ENCODE measurements at places on chromosomes 3 and 15.

- no peak for DNase-seq
Measured at GRCh38 chr3:124410471-124410870, 319.8 kb upstream of the UMPS start.

DNA sequence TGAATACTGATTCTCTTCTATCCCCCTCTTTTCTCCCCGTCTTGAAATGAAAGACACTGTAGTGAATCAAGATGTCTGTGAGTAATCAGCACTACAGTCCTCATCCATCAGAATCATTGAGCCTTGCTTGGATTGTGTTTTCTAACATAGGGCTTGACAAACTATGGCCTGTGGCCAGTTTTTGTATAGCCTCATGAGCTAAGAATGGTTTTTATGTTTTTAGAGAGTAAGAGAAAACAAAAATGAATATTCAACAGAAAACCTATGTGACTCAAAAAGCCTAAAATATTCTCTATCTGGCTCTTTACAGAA is 55.2 kb downstream of the PPM1L start:
- no peak for DNase-seq

GRCh38 chr3:183350164-183350563 is 78.3 kb downstream of the MCF2L2 start:
- no peak for DNase-seq

DNA sequence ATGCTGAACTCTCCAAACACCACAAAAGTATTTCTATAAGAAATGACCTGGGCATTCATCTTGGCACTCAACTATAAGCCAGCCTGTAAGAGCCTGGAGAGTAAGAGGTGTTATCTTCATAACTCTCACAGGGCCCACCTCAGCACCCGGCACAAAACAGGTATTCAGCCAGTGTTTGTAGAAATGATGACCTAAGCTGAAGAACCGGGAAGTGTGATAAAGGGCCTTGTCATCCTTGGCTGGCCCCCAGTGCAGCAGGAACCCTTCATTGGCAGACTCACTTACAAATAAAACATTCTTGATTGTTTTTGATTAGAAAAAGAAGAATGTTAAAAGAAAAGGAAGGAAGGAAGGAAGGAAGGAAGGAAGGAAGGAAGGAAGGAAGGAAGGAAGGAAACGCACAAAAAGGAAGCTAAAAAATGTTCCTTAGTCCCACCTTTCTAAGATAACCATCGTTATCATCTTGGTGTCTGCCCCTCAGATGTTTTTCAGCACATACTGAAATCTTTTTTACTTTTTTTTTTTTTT is 52.1 kb downstream of the DAPK2 start:
- DNase-seq = no peak

DNA sequence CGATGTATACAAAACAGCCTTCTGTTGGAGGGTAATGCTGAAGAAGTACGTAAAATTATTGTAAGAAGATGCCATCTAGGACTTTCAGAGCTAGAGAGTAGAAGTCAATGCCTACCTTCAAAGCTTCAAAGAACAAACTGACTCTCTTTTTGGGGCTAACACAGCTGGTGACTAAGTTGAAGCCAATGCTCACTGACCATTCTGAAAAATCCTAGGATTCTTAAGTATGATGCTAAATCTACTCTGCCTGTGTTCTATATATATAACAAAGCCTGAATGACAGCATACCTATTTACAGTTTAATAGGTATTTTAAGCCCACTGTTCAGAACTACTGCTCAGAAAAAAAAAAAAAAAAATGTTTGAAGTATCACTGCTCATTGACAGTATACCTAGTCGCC is 18.9 kb downstream of the ADPGK start:
- no peak for DNase-seq

GRCh38 chr3:149468504-149469212 is 5.8 kb upstream of the TM4SF4 start:
- DNase-seq = no peak

GRCh38 chr3:64518496-64518895 is 169.3 kb downstream of the ADAMTS9 start:
- no peak for DNase-seq

- no peak for DNase-seq
Measured at GRCh38 chr3:46665763-46666452, 27.6 kb downstream of the ALS2CL start.

GRCh38 chr3:113631573-113631972 is 64.9 kb downstream of the USF3 start:
- no peak for DNase-seq

DNA sequence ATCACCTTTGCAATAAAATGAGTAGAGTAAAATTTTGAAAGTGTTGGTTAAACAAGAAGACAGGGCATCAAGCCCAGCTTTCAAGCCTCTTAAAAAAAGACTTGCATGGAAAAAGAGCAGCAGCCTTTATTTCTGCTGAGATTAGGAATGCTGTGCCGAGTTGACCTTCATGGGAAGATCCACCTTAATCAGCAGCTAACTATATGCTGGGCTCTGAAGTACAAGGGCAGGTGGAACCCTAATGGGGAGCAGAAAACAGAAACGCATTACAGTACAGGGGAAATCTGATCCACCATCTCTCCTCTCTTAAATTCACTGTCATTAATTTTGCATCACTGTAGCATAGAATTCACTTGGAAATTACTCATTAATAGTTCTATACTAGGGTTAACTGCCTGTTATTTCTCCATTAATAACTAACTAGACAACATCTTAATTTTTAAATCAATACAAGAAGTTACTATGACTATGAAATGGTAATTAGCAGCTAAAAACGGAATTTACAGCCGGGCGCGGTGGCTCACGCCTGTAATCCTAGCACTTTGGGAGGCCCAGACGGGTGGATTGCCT is 133.6 kb downstream of the GHSR start:
- no peak for DNase-seq

GRCh38 chr15:28947221-28947674 is 61.5 kb downstream of the APBA2 start:
- no peak for DNase-seq

- DNase-seq = no peak
Measured at GRCh38 chr3:108073764-108074431, 16.9 kb downstream of the CD47 start.

DNA sequence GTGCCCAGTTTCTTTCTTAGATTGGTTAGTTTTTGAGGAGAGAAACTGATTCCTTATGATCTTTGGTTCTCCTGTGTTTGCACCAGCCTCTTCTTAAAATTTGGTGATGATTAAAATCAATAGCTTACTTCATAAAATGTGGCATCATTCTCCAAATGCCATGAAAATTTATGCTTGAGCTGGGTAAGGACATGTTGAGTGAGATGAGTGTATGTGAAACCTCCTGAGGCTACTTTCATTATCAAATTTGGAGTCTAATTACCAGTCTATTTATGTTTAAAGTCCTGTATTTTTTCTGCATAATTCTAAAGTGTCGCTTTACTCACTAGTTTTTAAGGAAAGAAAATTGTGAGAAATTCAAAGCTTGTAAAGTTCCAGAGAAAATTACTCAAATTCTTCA is 102.1 kb downstream of the DIPK2A start:
- no peak for DNase-seq

- no peak for DNase-seq
Measured at GRCh38 chr3:59908280-59908679, 858.5 kb upstream of the CFAP20DC start.

DNA sequence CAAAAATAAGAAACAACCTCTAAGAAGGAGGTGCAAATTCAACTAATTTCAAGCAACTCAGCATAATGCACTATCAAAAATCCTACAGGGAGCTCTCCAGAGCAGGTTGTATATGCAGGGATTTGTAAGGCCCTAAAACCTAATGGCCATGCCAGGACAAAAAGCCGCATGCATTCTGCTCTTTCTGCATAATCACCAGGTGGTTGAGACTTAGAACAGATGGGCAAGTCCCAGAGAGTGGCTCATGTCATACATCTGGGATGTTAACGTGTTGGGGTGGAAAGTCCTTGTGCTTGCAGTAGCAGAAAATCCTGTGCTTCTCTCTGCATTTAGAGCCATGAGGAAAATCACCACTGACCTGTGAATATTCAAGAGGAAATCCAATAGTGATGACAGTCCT is 1002.9 kb downstream of the AGBL1 start:
- DNase-seq = no peak

- no peak for DNase-seq
Measured at GRCh38 chr3:55309336-55309735, 177.8 kb downstream of the WNT5A start.

DNA sequence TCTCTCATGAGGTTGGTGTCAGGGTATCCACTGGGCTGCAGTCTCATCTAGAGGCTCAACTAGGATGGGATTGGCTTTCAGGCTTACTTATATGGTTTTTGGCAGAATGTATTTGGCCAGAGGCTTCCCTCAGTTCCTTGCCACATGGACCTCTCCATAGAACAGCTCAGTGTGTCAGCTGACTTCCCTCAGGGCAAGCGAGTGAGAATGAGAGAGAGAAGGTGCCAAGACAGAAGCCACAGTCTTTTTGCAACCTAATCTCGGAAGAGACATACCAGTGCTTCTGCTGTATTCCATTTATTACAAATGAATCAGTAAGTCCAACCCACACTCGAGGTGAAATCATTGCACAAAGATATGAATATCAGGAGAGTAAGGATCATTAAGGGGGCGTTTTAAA is 129.2 kb downstream of the CCNL1 start:
- DNase-seq = no peak

DNA sequence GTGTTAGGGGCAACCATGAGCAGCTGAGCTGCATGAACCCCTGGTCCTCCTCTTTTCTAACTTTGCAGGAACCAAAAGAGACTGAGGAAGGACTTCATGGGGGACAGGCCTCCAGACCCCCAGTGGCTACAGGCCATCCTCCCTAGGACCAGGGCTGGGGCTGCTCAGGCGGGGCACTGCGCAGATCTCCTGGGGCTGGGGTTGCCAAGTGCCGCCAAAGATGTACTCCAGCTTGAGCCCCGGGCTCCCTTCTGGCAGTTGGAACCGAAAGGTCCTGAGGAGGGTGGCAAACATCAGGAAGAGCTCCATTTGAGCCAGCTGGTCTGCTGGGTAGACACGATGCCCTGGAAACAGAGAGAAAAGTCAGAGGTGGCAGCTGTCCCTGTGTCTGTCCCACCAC is 11.1 kb upstream of the PARL start:
- DNase-seq = no peak

- DNase-seq = no peak
Measured at GRCh38 chr3:53531749-53532148, 37.3 kb downstream of the CACNA1D start.

DNA sequence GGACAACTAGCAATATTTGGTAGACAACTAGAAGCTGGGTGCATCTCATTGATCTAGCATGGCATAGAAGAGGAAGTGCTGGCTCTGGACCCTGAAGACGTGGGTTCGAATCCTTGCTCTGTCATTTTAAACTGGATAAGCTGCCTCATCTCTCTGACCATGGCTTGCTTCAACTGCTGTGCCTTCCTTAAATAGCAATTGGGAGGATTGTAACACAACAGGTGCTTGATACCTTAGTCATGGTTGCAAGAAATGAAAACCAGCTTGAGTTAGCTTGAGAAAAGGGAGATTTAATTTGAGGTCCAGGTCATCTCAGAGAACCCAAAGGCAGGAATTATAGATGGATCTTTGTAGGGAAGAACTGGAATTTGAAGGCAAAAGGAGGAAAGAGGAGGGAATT is 14.8 kb upstream of the RGMA start:
- DNase-seq = no peak

- peak; percentile 41 for DNase-seq
Measured at GRCh38 chr3:106392915-106393314, 524.1 kb upstream of the CBLB start.

GRCh38 chr15:40902605-40903561 is 8.6 kb downstream of the VPS18 start:
- DNase-seq = no peak

GRCh38 chr15:40543082-40543481 is 21.8 kb downstream of the CCDC32 start:
- DNase-seq = no peak

DNA sequence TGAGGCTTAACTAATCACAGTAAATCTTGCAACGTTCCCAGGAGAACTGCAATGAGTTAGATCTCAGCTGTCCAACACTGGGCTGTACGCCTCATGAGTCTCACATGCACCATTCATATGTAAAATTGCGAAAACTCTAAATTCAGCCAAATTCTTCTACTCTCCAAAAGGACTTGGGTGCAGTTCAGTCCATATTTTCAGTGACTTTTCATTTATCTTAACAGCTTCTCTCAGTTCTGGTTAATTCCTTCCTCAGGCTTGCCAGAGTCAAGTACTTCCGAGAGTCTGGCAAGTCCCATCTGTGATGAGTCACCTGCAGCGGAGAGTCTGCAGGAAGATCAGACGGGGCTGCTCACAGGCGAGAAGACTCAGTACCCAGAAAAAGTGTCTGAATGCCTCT is 11.5 kb downstream of the CCDC80 start:
- DNase-seq = peak; percentile 81

GRCh38 chr3:65855370-65856100 is 183.2 kb downstream of the MAGI1 start:
- DNase-seq = no peak

GRCh38 chr3:14496351-14496750 is 43.8 kb downstream of the GRIP2 start:
- no peak for DNase-seq

DNA sequence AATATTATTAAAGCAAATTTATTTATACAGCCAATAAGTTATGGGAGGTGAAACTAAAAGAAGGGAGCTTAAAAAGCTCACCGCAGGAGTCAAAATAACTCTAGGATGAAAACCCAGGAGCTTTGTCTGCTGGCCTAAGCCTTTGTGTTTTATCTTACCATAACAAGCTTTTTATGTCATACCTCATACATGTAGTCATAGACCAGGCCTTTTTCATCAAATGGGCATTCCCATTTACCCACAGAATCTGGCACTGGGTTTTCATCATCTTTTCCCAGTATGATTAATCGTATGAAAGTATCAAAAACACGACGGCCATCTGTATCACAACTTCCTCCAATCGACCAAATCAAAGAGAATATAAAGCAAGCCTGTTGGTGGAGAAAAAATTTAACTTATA is 122.8 kb downstream of the DNAH12 start:
- no peak for DNase-seq

- peak; percentile 93 for DNase-seq
Measured at GRCh38 chr3:177615015-177615414, 417.7 kb upstream of the TBL1XR1 start.

DNA sequence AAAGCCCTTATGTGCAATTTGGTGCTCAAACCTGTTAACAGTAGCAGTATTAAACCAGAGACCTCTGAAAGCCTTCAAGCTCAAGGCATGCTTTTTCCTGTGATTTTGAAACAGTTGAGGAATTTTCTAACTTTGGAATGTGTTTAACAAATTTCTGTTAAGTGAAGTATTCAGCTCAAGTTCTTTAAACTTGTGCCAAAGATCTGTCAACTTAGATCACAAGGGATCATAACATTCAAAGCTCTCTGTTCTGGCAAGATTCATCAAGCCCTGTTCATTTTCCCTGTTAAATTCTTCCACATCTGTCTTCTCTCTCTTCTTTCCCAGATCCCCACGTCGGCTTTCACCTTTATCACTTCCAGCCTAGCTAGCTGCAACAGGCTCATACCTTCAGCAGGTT is 28.8 kb upstream of the RYK start:
- no peak for DNase-seq

DNA sequence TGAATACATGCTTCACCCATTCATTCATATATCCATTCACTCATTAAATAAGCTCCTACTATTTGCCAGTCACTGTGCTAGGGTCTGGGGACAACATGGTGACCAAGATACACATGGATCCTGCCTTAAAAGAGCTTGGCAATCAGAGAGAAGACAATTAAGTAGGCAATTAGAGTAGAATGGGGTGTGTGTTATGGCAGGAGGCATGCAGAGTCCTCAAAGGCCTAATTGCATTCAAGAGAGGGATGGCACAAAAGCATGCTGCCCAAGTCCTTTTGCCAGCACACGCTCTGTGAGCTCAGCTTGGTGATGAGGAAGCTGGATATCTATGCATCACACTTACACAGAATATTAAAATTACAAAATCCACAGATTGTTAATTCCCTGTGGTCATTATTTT is 2.8 kb upstream of the PRICKLE2 start:
- DNase-seq = no peak

Data from fibroblast of skin of left biceps (primary cell).